ENCODE measurements at places on chromosomes 4 and X.

GRCh38 chr4:25427871-25428270 lies 50.8 kb downstream of the ANAPC4 start:
- no peak for DNase-seq

GRCh38 chr4:60544981-60545380 lies 655.1 kb upstream of the ADGRL3 start:
- DNase-seq, result no peak

- no peak for DNase-seq
Observed at GRCh38 chr4:60482921-60483351, 717.2 kb upstream of the ADGRL3 start.

- no peak for DNase-seq
Observed at GRCh38 chr4:142961866-142962265, 115.8 kb upstream of the INPP4B start.

GRCh38 chrX:79288733-79289132 lies 78.4 kb downstream of the ITM2A start:
- no peak for DNase-seq

- no peak for DNase-seq
Observed at GRCh38 chrX:117429501-117429900, 687.1 kb downstream of the KLHL13 start.

- DNase-seq, result peak; percentile 58
Observed at GRCh38 chr4:68373513-68373912, 23.6 kb upstream of the YTHDC1 start.
